ENCODE measurements at places on chromosomes 4 and X.
A peak's percentile ranks its signal among the peaks of the same experiment; 100 is the strongest.

- no peak for DNase-seq
Observed at GRCh38 chr4:175071123-175071522, 153.0 kb downstream of the ADAM29 start.

- DNase-seq: no peak
Observed at GRCh38 chr4:5711479-5712184, 631 bp downstream of the EVC start.

- no peak for DNase-seq
Observed at GRCh38 chrX:1453395-1453783, 680 bp upstream of the ASMTL start.

DNA sequence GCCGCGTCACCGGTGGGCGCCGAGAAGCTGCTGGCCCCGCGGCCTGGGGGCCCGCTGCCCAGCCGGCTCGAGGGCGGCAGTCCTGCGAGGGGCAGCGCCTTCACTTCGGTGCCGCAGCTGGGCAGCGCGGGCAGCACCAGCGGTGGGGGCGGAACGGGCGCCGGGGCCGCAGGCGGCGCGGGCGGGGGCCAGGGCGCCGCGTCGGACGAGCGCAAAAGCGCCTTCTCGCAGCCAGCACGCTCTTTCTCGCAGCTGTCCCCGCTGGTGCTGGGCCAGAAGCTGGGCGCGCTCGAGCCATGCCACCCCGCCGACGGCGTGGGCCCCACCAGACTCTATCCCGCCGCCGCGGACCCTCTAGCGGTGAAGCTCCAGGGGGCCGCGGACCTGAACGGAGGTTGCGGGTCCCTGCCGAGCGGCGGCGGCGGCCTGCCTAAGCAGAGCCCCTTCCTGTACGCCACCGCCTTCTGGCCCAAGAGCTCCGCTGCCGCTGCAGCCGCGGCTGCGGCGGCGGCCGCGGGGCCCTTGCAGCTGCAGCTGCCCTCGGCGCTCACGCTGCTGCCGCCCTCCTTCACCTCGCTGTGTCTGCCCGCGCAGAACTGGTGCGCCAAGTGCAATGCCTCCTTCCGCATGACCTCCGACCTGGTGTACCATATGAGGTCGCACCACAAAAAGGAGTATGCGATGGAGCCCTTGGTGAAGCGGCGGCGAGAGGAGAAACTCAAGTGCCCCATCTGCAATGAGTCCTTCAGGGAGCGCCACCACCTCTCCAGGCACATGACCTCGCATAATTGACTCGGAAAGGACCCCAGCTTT is 5.6 kb downstream of the PRDM8 start:
- no peak for DNase-seq

DNA sequence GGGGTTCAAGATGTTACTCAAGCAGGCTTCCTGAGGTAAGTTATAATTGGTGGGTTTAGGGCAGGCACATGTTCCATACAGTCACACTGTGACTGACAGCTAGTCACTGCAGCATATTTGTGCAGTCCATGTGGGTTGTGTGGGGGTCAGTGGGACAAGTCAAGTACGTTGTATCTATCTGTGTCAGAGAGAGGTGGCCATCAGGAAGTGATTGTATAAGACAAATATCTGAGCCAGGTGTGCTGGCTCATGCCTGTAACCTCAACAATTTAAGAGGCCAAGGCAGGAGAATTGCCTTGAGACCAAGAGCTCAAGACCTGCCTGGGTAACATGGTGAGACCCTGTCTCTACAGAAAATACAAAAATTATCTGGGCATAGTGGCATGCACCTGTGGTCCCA is 509.3 kb downstream of the CENPC start:
- no peak for DNase-seq

DNA sequence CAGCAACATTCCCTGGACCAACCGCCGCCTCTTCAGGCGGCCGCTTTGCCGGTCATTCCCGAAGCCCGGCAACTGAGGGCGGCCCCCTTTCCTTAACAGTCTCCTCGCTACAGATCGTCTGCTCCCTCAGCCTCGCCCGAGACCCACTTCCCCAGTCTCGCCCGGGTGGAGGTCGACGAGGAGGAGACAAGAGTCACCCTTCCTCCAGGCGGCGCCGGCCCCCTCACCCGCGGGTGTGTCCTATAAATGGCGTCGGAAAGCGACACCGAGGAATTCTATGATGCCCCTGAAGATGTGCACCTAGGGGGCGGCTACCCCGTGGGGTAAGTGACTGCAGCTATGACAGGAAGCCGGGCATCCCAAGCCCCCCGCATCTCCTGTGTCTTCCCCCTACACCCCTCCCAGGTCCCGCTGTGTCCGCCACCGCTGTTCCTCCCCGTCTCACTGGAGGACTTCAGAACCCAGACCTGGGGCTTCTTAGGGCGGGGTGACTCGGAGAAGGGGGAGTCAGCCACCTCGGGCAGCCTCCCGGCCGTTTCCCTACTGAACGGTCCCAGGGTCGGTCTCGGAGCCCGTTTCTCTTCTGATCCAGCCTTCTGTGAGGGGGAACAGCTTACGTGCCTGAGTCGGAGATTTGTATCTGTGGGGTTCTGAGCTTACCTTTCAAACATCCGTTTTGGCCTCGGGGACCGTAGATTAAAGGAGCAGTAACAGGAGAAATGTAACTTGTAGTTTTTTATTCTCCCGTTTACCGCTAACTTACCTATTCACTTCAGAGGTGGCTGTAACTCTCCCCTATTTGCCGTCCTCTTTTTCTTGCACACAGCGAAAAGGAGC is 570 bp downstream of the WDR44 start:
- peak; percentile 27 for DNase-seq

DNA sequence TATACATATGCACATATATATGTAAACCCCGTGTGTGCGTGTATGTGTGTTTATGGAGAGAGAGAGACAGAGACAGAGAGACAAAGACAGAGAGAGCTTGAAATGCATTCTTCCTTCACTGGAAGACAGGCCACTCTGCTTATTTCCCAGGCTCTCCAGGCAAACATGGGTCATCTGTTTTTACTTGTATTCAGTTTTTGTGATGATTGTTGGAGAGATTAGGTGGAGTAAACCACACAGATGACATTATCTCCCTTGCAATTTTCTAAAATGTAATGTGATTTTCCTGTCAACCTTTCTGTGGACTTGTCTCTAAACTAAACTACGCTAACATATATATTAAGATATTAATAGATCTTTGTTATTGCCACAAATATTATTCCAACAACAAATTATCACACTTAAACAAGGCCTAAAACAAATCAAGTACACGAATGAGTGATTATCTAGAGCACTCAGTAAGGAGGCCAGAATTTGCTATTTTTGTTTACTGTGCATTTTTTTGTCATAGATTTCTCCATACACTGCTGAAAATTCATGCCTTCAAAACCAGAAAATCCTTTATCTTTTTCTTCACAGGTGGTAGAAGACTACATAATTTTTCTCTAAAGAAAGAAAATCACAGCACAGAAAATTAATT is 251.8 kb upstream of the SLIT2 start:
- no peak for DNase-seq

DNA sequence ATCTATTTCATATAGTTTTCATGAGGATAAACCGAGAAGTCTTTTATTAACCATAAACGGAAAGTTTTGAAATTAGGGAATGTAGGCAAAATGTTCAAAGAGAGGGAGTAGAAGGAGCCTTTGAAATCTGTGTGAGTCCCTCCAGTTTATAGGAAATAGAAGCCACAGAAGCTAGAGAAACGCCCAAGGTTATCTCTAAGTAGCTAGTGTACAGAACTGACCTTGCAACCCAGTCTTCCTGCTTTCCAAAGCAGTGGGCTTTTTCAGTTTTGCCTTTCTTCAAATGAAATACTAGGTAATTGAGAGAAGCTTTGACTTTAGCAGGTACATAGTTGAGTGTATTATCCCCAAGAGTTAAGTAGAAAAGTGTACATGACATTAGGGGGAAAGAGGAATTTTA is 39.4 kb downstream of the STIM2 start:
- DNase-seq: no peak

DNA sequence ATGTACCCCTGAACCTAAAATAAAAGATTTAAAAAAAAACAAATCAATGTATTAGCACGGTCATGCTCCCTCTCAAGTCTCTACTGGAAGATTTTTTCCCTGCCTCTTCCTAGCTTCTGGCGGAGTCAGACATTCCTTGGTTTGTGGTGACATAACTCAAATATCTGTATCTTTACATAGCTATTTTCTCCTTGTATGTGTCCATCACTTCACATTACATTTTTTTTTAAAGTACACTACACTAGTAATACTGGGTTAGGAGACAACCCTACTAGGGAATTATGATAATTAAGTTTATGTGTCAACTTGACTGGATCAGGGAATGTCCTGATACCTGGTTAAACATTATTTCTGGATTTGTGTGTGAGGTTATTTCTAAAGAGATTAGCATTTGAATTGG is 1197.9 kb downstream of the TECRL start:
- no peak for DNase-seq

- DNase-seq: no peak
Observed at GRCh38 chr4:183985786-183986185, 80.7 kb downstream of the STOX2 start.

GRCh38 chr4:85952528-85952927 is 407.3 kb downstream of the MAPK10 start:
- no peak for DNase-seq

- DNase-seq: no peak
Observed at GRCh38 chr4:34922325-34922724, 1322.0 kb downstream of the ARAP2 start.

GRCh38 chr4:124459196-124459940 is 253.2 kb downstream of the ANKRD50 start:
- no peak for DNase-seq

DNA sequence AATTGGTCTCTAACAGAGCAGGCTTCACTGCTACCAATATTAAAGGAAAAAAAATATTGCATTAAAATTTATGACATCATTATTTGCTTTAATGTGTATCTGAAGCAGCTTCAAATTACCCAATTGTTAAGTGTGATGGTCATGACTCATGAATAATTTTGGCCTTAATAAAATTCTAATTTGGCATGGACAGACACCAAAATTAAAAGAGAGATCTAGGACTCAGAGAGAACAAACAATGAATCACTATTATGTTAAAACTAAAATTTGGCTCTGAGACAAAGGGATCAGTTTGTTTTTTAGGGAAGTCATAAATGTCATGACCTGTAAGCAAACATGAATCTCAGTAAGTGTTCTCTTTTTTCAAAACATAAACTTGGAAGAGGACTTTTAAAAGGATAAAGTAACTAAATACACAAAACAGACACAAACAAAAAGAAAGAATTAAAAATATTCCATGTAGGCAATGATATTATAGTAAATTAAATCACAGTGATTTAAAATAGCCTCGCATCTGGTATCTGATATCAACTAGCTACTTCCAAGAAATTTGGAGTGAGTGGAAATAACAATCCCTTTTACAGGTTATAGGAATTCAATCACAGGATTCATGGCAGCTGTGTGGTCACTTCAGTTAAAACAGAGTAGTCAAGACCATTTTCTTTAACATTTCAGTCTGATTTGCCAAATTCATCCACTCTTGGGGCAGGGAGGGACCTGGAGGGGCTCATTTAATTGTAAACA is 11.6 kb downstream of the VEGFC start:
- DNase-seq: no peak

GRCh38 chrX:115174548-115174947 is 14.7 kb upstream of the RBMXL3 start:
- DNase-seq: no peak

DNA sequence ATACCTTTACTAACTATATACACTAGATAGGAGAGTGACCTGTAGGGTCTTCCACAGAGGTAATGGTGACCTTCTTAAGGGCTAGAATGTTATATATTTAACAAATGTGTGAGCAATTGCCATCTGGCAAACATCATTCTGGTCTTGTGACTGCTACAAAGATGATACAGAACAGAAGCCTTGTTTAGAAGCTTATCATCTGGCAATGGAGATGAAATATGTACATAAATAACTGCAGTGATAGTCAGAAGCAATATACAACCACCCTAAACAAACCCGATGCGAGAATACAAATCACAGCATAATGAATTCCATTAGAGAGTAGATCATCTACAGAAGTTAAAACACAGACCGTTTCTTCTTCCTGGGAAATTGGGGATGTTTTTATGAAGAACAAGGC is 952.7 kb upstream of the SLIT2 start:
- no peak for DNase-seq

All from hematopoietic multipotent progenitor cell treated with erythropoietin and hydrocortisone succinate and interleukin-3 and kit ligand, for 15 days (in vitro differentiated cells).